Activated naive CD8-positive, alpha-beta T cell treated with anti-CD3 and anti-CD28 coated beads, Interleukin-2, amount 50 U/mL, for 24 hours (primary cell): ENCODE measurements at places on chromosomes 4 and X.

GRCh38 chr4:129968778-129969177, 872.8 kb downstream of the C4orf33 start:
- DNase-seq = no peak

GRCh38 chr4:15482842-15483241, 13.2 kb downstream of the CC2D2A start:
- DNase-seq = no peak

DNA sequence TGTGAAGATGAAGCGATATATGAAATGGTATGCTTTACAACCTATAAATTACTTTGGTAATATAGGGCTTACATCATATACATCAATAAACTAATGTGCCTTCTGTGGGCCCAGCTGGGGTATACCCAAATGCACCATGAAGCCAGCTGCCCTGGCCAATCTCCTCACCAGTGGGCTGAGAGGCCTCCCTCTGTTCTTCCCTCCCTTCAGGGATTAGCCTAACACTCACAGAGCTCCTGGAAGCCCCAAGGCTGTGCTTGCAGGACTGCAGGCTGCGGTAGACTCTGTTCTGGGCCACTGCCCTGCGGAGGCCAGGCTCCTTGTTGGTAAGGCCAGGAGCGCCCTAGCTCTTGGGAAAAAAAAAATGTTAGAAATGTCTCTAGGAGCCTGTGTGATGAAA, 33.9 kb downstream of the PAGE1 start:
- no peak for DNase-seq

GRCh38 chrX:25285598-25285997, 269.8 kb upstream of the ARX start:
- no peak for DNase-seq

DNA sequence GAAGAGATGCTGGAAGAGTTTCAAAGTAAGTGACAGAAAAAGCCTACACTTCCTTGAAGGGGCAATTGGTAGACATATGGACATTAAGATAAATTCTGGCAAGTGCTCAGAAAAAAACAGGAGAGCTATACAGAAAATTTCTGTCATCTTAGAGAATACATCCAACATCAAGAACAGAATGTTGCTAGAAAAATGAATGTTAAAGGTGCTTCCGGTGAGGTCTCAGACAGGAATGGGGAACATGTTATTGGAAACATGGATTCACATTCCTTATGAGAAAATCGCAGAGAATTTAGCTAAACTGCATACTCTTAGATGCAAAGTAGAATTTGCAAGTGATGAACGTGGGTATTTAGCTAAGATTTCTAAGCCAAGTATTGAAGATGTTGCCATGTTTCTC, 9.5 kb downstream of the XAGE1B start:
- no peak for DNase-seq

DNA sequence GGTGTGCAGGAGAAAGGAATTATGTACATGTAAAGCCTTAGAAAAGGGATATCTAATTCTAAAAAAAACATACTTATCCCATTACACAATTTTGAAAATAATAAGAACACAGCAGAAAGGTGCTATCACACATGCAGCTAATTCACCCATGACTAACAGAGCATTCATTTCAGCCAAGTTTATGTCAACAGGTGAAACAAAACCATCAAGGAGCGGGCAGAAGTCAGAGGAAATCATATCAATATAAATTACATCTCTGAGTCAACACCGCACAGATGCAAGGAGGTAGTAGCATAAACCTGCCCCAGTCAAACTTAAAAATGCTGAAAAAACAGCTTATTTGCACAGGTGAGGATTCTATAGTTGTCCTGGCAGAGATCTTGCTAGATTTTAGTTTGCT, 197.9 kb downstream of the PRDM5 start:
- no peak for DNase-seq

DNA sequence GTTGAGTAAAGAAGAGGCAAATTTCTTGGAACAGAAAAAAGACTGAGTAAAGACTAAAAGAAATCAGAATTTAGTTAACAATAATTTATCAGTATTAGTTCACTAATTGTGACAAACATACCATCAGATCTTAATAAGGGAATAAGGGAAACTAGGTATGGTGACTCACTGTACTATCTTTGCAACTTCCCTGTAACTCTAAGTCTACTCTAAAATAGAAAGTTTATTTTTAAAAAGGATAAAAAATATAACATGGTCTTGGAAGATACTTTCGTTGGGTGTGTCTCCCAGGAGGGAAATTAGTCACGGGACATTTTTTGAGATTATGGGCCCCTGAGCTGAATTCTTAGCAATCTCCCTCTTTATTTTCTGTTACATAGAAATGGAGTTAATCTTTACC, 97.3 kb downstream of the EMCN start:
- DNase-seq = no peak

GRCh38 chr4:98604723-98605122, 53.7 kb downstream of the TSPAN5 start:
- DNase-seq = no peak

GRCh38 chr4:177573507-177573906, 131.3 kb upstream of the AGA start:
- no peak for DNase-seq

DNA sequence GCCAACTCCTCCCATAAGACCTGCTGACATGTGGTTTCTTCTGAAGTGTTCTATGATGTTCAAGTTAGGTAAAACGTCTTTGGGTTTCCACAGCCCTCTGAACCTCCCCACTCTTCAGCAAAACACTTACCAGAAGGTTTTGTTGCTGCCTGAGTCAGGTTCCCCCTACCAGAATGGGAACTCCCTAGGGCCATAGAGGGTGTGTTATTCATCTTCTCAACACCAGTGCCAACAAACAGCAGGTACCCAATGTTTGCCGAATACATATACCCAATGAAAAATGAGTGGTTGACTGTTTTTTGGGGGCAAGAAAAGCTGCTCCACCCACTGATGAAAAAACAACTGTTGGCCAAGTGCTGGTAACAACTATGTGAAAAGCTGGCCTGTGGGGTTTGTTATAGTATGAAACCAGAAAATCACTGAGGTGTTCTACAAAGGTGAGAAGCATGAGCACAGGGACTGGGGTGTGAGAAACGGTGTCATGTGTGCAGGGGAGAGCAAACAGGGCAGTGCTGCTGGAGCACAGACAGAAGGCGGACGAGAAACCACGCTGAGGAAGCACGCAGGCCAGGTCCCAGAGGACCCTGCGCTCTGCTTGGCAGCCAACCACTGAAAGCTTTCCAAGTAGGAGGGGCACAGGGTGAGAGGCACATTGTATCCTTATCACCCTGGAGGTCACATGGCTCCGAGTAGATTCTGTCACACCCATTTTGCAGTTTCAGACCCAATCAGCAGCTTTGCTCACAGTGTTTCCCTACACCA, 28.8 kb downstream of the ATP8A1 start:
- peak; percentile 51 for DNase-seq

GRCh38 chrX:40109288-40110008, 11.7 kb upstream of the BCOR start:
- DNase-seq = peak; percentile 35

GRCh38 chrX:15366506-15367352, 17.5 kb downstream of the VEGFD start:
- no peak for DNase-seq

GRCh38 chr4:54139332-54139731, 39.4 kb downstream of the GSX2 start:
- DNase-seq = no peak

DNA sequence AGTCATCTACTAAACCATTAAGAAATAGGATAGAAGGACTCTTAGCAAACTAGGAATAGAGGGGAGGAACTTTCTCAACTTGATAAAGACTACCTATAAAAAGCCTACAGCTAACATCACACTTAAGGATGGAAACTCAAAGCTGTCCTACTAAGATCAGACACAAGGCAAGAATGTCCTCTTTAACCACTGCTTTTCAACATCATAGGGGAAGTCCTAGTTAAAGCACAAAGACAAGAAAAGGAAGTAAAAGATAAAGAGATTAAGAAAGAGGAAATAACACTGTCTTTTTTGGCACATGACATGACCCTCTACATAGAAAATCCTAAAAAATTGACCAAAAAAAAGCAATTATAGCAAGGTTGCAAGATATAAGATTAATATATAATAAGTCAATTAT, 136.6 kb downstream of the FBXW7 start:
- no peak for DNase-seq

- DNase-seq = no peak
These were observed 88.5 kb downstream of the PHKA2 start for GRCh38 chrX:18895189-18895951.

DNA sequence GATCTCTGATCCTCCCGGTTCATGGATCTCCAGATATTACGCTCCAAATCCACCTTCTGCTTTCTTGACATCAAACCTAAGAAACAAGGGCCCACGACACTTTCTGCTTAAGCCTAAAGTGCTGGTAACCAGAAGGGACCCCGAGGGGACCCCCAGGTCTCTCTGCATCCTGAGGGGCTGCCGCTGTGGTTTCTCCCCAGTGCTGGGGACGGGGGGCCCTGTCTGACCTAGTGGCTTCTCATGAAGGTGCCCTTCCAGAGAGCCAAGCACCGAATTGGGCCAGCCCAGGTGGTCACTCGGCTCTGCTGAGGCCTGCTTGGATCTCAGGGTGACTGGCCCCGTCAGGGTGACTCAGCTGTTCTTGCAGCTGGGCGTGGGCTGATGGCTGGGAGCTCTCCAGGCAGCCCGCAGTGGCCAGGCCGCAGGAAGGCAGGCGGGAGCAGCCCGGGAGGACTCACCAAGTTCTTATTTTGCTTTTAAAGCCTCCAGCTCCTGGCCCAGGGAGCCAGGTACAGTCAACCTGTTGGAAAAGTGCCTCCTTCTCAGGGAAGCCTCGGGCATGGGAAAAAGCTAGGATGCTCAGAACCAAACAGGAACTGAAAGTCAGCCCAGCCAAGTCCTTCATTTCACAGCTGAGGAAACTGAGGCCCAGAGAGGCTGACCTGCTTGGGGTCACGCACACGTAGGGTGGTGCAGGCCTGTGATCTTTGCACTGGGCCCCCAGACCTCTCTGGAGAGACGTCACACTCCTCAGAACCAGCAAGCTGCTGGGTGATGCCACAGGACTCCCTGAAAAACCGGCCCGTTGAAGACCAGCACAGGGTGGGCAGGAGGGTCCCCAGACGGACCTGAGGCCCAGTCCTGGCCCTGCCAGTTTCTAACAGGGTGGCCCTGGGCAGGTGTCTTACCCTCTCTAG, 16.7 kb downstream of the BLOC1S4 start:
- no peak for DNase-seq

DNA sequence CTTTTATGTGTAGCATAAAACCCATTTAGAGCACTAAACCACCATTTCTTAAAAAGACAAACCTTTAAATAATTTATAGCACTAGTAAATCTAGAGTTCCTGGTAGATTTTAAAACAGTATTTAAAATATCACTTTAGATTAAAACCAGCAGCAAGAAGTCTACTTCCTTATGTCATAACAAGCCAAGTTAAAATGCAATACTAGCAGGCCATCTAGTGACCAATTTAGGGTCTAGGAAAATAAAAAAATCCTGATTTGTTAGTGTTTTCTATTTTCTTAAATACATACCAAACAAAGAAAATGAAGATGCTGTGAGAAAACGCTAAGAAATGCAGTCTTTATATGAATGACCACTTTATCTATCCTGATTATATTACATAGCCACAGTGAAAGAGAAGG, 53.9 kb downstream of the PAPSS1 start:
- DNase-seq = no peak

DNA sequence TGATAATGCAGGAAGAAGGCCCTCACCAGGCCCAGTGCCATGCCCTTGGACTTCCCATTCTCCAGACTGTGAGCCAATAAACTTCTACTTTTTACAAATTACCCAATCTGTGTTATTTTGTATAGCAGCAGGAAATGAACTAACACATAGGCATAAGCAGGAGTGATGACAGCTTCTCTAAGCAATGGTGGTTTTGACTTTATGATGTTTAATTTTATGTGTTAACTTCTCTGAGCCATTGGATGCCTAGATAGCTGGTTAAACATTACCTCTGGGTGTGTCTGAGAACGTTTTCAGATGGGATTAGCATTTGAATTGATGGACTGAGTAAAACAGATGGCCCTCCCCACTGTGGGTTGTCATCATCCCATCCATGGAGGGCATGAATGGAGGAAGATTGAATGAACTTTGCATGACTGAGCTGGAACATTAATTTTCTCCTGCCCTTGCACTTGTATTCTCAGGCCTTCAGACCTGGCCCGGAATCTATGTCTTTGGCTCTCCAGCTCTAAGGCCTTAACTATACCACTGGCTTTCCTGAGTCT, 13.9 kb upstream of the PDLIM3 start:
- no peak for DNase-seq

GRCh38 chrX:115173181-115173580, 16.0 kb upstream of the RBMXL3 start:
- no peak for DNase-seq

GRCh38 chrX:24245202-24245601, 68.7 kb downstream of the SUPT20HL2 start:
- DNase-seq = no peak

DNA sequence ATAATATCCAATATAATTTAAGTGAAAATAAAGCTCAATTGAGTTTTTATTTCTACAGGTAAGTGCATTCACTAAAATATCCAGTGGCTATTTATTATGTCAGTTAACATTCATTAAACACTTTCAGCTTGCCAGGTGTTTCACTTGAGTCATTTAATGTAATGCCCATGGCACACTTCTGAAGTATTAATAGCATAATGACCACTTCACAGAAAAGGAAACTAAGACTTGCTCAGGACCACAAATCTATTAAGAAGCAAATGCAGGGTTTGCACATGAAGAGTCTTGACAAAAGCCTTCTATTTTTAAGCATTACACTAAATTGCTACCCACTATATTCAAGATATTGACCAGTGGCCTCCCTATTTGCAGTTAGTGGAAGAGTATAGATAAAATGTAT, 612.7 kb downstream of the KCTD8 start:
- DNase-seq = no peak

DNA sequence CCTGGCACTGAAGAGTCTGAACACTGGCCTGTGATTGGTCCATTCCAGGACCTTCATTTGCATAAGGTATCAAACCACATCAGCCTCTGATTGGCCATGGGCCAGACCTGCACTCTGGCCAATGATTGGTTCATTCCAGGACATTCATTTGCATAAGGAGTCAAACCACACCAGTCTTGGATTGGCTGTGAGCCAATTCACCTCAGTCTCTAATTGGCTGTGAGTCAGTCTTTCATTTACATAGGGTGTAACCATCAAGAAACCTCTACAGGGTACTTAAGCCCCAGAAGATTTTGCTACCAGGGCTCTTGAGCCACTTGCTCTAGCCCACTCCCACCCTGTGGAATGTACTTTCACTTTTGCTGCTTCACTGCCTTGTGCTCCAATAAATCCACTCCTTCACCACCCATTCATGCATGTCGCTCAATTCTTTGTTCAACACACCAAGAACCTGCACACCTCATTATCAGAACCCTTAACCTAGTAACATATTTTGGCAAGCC, 14.2 kb upstream of the HERC5 start:
- no peak for DNase-seq

GRCh38 chrX:81201071-81201470, 642 bp downstream of the HMGN5 start:
- no peak for DNase-seq
